Fibroblast of skin of left biceps (primary cell): ENCODE measurements at places on chromosomes 4 and X.
A peak's percentile ranks its signal among the peaks of the same experiment; 100 is the strongest.

- DNase-seq: no peak
These were observed 1.3 kb downstream of the WDR1 start for GRCh38 chr4:10115271-10115796.

DNA sequence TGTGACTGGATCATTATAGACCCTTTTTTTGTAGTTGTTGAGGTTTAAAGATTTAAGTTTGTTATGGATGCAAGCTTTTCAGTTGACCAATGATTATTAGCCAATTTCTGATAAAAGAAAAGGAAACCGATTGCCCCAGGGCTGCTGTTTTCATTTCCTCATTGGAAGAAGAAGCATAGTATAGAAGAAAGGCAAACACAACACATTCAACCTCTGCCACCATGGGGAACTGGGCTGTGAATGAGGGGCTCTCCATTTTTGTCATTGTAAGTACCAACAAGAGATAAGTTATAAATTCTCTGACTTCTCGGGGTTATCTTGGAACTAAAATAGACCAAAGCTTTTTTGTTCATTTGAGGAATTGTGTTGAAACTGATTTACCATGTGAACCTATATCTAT, at the start of gene CYBB:
Gene CYBB, plus strand, starts transcription at position 203 of the 400 bp plus-strand sequence. Its CDS starts 19 bp downstream, at position 222.
- DNase-seq: no peak

DNA sequence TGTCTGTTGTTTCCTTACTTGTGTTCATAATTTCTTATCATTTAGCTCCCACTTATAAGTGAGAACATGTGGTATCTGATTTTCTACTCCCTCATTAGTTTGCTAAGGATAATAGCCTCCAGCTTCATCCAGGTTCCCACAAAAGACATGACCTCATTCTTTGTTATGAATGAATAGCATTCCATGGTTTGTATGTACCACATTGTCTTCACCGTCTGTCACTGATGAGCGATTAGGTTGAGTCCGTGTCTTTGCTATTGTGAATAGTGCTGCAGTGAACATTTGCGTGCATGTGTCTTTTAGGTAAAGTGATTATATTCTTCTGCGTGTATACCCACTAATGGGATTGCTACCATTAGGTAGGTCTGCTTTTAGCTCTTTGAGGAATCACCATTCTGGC, 624.3 kb upstream of the EPHA5 start:
- DNase-seq: no peak

DNA sequence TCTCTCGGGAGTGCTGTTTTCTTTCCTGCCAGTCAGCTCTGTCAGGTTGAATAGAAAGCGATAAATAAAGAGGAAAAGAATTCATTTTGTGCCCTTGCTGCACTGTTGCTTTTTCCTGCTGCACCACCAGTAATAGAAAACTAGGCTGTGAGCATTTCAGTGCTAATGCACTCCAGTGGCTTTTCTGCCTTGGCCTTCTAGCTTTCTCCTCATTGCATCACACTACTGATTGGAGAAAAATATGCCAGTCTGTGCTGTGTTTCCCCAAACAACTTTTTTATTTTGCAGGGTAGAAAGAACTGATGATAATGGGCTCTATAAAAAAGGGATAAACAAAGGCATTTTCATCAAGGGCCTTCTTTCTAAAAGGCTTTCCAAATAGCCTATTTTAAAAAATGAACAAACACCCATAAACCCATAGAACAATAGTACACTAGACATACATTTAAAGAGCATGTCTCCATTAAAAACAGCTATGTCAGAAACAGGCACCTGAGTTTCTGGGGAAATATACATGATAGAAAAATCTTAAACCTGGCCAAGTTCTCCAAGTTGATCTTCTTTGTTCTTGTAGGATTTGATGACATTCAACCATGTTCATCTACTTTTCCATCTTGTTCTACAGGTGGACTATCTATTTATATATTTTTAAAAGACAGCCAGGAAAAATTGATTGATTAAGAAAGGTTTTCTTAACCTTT, 86.3 kb downstream of the GPRIN3 start:
- no peak for DNase-seq

- no peak for DNase-seq
These were observed 516 bp downstream of the SGMS2 start for GRCh38 chr4:107825072-107825824.

GRCh38 chr4:11790230-11790629, 361.5 kb upstream of the HS3ST1 start:
- no peak for DNase-seq

GRCh38 chrX:12210196-12210815, 72.0 kb downstream of the FRMPD4 start:
- peak; percentile 34 for DNase-seq

DNA sequence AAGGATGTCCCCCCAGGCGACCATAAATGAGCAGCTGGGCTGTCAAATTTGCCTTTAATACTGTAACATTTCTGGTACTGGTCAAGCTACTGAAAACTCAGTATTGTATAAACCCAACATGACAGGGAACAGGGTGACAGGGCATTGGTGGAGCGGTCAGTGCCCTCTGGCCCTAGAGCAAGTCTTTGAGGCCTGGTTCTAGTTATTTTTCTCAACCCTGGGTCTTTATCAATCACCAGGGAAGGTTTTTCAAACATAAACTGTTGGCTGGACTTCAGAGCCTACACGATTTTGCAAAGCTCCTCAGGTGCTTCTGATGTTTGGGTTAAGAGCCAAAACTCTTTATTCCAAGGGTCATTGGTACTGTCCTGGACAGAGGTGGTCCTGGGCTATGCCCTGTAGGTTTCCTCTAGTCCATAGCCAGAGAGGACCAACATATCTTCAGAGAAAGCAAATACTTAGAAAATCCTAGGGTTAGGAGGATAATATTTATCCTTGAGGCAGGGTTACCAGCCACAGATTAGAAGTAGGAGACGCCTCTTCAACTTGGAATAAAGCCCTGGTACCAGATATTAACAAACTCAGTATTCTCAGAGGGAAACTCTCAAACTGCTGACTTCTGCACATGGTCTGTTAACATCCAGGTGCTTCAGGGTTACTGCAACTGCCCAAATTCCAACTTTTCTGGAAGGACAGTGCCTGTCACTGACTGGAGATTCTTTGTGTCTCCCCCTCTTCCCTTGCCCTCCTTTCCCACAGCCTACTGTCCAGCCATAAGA, 26.7 kb upstream of the ADH7 start:
- DNase-seq: no peak

DNA sequence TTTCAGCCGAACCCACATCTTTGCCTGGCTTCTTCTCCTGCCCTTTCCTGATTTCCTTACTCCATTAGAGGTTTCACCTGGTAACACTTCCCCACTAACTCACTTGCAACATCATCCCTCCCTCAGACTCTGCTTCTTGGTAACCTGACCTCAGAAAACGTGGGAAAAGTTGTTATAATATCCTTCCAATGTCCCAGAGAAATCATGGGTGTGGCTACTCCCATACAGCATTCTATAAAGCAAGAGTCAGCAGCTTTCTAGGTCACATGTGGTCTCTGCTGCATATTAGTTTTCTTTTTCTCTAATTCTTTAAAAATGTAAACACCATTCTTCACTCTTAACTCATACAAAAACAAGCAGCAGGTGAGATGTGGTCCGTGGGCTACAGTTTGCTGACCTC, 283.1 kb upstream of the MAOA start:
- no peak for DNase-seq

DNA sequence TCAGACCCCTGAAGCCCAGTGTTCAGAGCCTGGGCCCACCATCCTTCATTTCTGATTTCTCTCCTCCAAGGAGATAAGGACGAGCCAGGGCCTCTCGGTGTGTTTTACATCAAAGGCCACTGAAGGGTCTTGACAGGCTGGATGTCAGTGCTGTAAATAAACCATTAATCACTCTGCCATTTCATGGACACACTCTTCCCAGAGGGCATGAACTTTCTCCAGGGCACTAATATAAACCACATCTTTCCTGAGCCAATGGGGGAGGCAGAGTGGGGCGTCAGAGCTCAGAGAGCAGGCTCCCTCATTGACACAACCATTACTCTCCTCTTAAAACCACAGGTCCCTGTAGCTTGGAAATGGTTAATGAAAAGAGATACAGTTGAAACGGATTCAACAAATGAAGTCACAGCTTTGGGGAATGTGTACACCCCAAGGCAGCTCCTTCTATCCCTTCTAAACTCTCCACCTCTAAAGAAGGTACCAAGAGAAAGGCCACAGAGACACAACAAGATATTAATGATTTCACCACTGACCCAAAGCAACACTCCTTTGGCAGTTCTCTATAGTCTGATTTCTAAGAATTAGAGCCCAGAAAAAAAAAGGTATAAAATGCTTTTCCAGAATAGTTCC, 200.6 kb downstream of the CHIC2 start:
- no peak for DNase-seq

DNA sequence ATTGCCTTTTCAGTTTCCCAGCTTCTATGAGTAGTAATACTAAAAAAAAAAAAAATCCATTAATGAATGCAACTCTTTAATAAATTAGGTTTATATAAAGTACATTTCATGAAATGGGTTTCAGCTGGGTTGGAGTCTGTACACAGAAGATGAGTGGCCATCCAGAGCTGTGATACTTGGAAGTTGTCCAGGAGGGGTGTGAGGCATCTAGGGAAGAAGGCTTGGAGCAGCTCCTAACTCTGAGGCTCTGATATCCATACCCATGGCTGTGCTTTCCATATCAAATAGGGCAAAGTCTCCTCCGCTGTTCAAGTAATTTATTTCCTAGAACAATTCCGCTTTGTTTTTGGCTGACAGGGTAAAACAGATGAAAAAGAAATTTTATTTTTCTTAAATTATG, 423.3 kb upstream of the TENM3 start:
- no peak for DNase-seq

DNA sequence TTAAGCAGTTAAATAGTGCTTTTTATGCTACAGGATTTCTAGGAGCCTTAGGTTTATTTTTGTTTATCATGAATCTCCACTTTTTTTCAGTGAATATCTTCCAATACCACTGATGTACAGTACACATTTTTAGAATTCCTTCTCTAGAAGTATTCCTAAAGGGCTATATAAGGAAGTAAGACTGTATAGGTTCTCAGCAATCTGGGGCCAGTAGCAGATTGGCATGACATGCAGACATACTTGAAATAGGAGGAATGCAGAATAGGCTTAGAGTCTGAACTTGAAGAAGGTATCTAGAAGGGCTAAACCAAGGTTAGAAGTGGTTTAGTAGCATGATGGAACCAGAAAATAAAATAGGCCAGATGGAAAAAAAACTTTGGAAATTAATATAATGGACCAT, 29.8 kb downstream of the HEPH start:
- DNase-seq: no peak

- DNase-seq: peak; percentile 23
These were observed 104.8 kb upstream of the CXCL13 start for GRCh38 chr4:77500801-77501200.

- DNase-seq: peak; percentile 15
These were observed 2.7 kb downstream of the GRIA3 start for GRCh38 chrX:123186801-123187200.

DNA sequence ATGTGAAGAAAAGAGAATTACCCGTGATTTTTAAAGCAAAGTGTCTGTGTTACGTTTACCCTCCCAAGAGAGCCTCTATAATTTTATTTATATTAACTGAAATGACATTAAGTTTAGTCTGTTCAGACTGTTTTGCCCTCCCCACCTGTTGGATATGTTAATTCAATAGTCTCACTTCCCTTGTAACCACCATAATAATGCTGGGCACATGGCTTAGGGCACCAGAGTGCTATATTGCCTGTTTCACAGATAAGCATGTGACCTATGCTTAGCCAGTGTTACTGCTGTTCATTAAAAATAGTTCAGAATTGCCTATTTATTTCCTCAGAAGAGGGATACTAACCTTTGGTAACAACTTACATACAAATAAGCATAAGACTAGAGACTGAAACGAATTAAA, 446.2 kb downstream of the FAT4 start:
- no peak for DNase-seq

DNA sequence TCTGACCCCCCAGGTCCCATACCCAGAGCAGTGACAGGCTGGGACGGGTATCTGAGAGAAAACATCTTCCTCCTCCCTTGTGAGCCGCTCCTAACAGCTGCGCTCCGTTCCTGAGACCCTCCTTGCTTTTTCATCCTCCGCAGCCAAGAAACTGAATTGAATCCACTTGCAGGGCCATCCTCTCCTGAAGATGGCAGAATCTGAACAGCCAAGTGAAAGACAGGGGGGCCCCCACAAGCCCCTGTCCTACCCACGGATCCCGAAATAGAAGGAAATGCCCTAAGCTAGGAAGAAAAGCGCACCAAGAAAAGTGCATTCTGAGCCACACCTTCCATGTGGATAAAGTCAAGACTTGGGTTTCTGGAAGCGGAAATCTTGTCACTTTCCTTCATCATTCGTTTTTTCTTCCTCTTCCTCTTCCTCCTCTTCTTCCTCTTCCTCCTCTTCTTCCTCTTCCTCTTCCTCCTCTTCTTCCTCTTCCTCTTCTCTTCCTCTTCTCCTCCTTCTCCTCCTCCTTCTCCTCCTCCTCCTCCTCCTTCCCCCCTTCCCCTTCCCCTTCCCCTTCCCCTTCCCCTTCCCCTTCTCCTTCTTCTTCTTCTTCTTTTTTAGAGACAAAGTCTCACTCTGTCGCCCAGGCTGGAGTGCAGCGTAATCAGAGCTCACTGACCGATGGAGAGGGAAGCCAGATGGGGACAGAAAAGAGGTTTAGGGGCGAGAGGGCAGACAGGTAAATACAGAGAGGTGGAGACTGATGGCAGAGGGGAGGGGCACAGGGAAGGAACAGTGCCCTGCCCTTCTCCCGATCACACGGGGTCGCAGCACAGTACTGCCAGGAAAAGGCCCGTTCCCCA, 86.0 kb upstream of the WWC2 start:
- DNase-seq: no peak

GRCh38 chr4:10962246-10962645, 277.7 kb upstream of the CLNK start:
- no peak for DNase-seq

- DNase-seq: peak; percentile 80
These were observed 9.5 kb downstream of the OGT start for GRCh38 chrX:71542411-71542810.

GRCh38 chrX:48684134-48684533, 535 bp downstream of the WAS start:
- DNase-seq: no peak
